ENCODE measurements at places on chromosomes 4 and X. TPM values are rescaled to one million over a fixed set of nuclear protein-coding genes. Genes with fewer than 3 reads are reported as not detected.

The UGT2A1 gene
- not detected for total RNA-seq

The HTR2C gene
- total RNA-seq = not detected

The RBMX gene
- 227 TPM for total RNA-seq

The TRIM2 gene
- 21.7 TPM for total RNA-seq

The SH3RF1 gene
- 58.1 TPM for total RNA-seq

The LAGE3 gene
- total RNA-seq = 22.4 TPM

The PWWP3B gene
- 0.28 TPM for total RNA-seq

The ABCE1 gene
- total RNA-seq = 214 TPM

The STARD8 gene
- 4.6 TPM for total RNA-seq

The TKTL1 gene
- total RNA-seq = not detected

The TMEM154 gene
- 0.96 TPM for total RNA-seq

The GCNA gene
- 3.4 TPM for total RNA-seq

The RIPPLY1 gene
- not detected for total RNA-seq

The CLGN gene
- 1.1 TPM for total RNA-seq

The CDKL2 gene
- total RNA-seq = under 0.01 TPM

The KIF4A gene
- total RNA-seq = 23.8 TPM

The ACSL4 gene
- total RNA-seq = 196 TPM

The EIF2S3 gene
- 373 TPM for total RNA-seq

The SRPX gene
- 132 TPM for total RNA-seq

The NPY1R gene
- total RNA-seq = 1.1 TPM

The FGFRL1 gene
- total RNA-seq = 8.7 TPM

The PNMA6A gene
- total RNA-seq = 2.8 TPM

The AFP gene
- 0.38 TPM for total RNA-seq

Data from regular cardiac myocyte (primary cell).